Activated CD8-positive, alpha-beta memory T cell treated with anti-CD3 and anti-CD28 coated beads, Interleukin-2, amount 10 ng/mL, durations not matched to agents 7 days and 5 days (primary cell): ENCODE measurements at places on chromosomes 1 and 21. TPM values are rescaled to one million over a fixed set of nuclear protein-coding genes. Genes with fewer than 3 reads are reported as not detected.

GRCh38 chr1:235683653-235684052 lies 34.1 kb upstream of the GNG4 start:
- DNase-seq: no peak

The OLIG2 gene
- not detected for total RNA-seq

- no peak for DNase-seq
Observed at GRCh38 chr1:204102029-204102611, 29.2 kb downstream of the SOX13 start.

The HSD3B2 gene
- not detected for total RNA-seq

- peak; percentile 31 for DNase-seq
Observed at GRCh38 chr1:5913876-5914275, 78.3 kb downstream of the NPHP4 start.

- DNase-seq: no peak
Observed at GRCh38 chr1:201850053-201850397, 21.1 kb downstream of the IPO9 start.

GRCh38 chr1:181746224-181746623 lies 262.9 kb downstream of the CACNA1E start:
- no peak for DNase-seq

The SIM2 gene
- total RNA-seq: not detected

GRCh38 chr1:228998179-228998578 lies 262.9 kb downstream of the RHOU start:
- no peak for DNase-seq
